ENCODE measurements at places on chromosomes 1 and 21. TPM values are rescaled to one million over a fixed set of nuclear protein-coding genes. Genes with fewer than 3 reads are reported as not detected.

- no peaks in the 10 kb centered on the region for H3K27me3 ChIP-seq
- DNase-seq = peak; percentile 37
- no peak overlapping the region for H3K4me3 ChIP-seq
- H3K36me3 ChIP-seq = no peaks in the 10 kb centered on the region
Measured at GRCh38 chr1:245361065-245361464, 206.3 kb downstream of the KIF26B start.

DNA sequence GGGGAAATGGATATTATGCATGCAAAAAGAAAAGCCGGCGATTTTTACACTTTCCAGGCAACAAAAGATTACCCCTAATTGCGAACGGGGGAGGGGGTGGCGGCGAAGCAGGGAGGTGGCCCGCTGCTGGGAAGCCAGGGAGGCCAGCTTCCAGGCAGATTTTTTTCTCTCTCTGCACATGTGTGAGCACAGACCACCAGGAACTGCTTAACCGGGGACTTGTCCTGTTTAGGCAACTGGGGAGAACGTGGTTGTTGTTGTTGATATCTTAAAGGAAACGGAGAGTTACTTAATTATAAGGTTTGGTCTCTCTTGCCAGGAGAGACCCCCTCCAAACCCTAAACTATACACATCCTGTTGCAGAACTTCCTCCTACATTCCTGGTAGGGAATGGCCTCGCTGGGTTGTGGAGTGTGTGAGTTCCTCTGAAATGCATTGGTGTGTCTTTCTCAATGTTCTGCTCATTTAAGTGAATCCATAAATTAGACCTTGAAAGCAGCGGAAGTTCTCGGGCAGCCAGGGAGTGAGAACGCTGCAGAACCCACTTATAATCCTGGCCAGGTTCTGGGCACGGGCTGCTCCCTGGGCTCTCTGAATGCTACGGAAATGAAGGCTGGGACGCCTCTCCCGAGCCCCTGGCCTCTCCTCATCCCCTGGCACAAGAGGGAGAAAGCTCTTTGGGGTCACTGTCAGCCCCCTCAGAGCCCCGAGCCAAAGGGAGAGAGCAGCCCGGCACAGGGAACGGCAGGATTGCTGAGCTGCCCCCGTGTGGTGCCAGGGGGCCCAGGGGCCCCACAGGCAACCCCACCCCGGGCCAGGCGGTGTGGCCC is 250.0 kb downstream of the FOXD2 start:
- H3K4me1 ChIP-seq = peaks cover 71% of the 10 kb centered on the region
- H3K36me3 ChIP-seq = no peaks in the 10 kb centered on the region
- H3K4me3 ChIP-seq = no peak overlapping the region
- H3K27ac ChIP-seq = no peak overlapping the region

DNA sequence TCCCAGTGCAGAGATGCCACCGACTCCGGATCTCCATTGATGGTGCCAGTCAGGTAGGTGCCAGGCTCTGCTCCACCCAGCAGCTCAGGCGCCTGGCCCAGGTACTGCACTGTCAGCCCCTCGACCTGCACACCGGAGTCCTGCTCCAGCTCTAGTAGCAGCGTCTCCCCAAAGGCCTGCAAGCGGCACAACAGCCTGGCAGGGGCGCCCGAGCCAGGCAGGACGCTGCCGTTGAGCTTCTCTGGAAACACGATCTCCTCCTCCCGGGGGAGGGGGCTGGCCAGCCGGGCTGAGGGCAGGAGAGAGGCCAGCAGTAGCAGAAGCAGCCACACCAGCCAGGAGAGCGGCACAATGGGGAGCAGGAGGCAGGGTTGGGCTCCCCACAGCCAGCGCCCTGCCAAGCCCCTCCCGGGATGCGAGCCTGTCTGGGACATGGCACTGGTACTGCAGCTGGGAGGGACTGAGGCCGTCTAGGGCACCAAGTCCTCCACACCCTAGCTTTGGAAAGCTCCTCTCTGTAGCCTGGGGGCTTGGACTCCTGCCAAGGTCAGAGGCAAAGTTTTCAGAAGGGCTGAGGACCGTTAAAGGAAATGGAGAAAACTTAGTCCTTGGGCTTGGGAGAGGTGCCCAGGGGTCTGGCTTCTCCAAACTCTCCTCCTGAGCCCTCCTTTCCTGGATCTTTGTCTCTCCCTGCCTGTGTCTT is 509 bp downstream of the ADAMTS4 start:
- H3K4me3 ChIP-seq = peak overlapping the region; percentile 40
- DNase-seq = peak; percentile 87
- no peaks in the 10 kb centered on the region for H3K36me3 ChIP-seq
- H3K27ac ChIP-seq = no peak overlapping the region
- no peaks in the 10 kb centered on the region for H3K27me3 ChIP-seq

DNA sequence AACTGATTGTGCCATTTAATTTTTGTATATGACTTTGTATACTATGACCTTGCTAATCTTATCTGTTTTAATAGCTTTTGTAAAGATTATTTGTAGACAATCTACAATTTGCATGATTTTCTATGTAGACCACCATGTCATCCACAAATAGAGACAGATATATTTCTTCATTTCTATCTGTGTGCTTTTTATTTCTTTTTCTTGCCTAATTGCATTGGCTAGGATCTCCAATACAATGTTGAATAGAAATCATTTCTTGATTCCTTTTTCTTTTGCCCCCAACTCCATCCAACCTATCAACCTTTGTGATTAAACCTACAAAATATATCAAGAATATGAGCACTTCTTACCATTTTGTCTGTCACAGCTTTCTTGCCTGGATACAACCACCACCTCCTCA is 232.6 kb upstream of the POU3F1 start:
- no peak for DNase-seq
- no peak overlapping the region for H3K27ac ChIP-seq
- H3K4me1 ChIP-seq = peaks cover 11% of the 10 kb centered on the region
- no peak overlapping the region for H3K4me3 ChIP-seq
- peaks cover 4% of the 10 kb centered on the region for H3K36me3 ChIP-seq
- H3K27me3 ChIP-seq = no peaks in the 10 kb centered on the region

- no peak overlapping the region for H3K27ac ChIP-seq
- DNase-seq = peak; percentile 63
- H3K27me3 ChIP-seq = peaks cover 80% of the 10 kb centered on the region
- H3K36me3 ChIP-seq = no peaks in the 10 kb centered on the region
- H3K4me1 ChIP-seq = peaks cover 10% of the 10 kb centered on the region
Measured at GRCh38 chr1:231091831-231092301, 51.8 kb upstream of the FAM89A start.

GRCh38 chr21:36104317-36105300 is 30.3 kb upstream of the CBR3 start:
- H3K4me1 ChIP-seq = peaks cover 5% of the 10 kb centered on the region
- H3K36me3 ChIP-seq = no peaks in the 10 kb centered on the region
- peak; percentile 80 for DNase-seq
- no peak overlapping the region for H3K27ac ChIP-seq
- H3K27me3 ChIP-seq = no peaks in the 10 kb centered on the region
- H3K4me3 ChIP-seq = no peak overlapping the region

DNA sequence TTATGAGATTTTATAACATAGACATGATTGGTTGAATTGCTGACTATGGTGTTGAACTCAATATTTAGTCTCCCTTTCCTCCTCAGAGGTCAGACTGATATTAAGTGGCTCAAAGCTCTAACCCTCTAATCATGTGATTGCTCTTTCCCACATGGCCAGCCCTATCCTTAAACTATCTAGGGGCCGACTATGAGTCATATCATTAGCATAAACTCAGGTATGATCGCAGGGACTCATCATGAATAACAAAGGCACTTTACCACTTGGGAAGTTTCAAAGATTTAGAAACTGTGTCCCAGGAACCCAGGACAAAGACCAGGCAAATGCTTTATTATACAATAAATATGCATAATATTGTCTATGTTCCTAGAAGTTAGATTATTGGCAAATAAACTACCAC is 894.6 kb upstream of the NEGR1 start:
- H3K27ac ChIP-seq = no peak overlapping the region
- no peaks in the 10 kb centered on the region for H3K27me3 ChIP-seq
- H3K4me3 ChIP-seq = no peak overlapping the region
- H3K36me3 ChIP-seq = no peaks in the 10 kb centered on the region
- H3K4me1 ChIP-seq = no peaks in the 10 kb centered on the region
- no peak for DNase-seq

DNA sequence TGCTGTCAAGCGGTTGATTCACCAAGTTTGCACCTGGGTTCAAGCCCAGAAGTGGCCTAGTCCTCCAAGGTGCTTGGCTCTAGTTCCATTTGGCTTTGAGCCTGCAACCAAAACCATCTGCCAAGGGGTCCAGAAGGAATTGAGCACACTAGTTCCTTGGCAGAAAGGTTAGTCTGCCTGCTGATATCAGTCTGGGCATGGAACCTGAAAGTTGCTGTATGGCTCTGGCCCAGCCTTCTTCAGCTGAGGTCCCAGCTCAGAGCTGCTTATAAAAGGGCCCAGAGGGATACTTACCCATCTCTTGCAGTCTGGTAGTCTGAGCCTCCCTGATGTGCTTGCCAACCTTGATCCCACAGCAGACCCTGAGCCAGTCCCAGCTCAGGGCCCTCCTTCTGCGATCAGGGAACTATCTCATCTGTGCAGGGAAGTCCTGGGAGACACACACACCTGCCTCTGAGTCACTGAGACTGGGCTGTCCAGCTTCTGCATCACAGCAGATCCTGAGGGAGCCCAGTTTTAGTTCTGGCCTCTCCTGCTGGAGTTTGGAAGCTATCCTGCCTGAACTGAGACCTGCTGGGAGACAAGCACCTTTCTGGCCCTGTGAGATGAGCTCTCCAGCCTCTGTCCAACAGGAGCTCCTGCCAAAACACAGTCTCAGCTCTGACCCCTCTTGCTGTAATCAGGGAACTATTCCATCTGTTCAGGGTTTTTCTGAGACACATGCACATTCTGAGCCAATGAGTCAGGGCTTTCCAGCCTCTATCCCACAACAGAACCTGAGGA is 75.8 kb downstream of the CTH start:
- no peaks in the 10 kb centered on the region for H3K36me3 ChIP-seq
- H3K4me1 ChIP-seq = no peaks in the 10 kb centered on the region
- H3K4me3 ChIP-seq = no peak overlapping the region
- DNase-seq = no peak

DNA sequence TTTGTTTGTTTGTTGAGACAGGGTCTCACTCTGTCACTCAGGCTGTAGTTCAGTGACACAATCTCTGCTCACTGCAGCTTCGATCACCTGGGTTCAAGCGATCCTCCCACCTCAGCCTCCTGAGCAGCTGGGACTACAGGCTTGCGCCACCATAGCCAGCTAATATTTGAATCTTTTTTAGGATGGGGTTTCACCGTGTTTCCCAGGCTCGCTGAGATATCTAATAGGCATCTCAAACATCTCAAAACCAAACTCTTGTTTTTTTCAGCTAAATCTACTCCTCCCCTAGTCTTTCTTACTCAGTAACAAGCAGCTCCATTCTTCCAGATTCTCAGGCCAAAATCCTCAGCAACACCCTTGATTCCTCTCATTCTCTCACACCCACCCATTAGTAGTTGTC is 22.0 kb upstream of the SRRM1 start:
- H3K36me3 ChIP-seq = no peaks in the 10 kb centered on the region
- no peaks in the 10 kb centered on the region for H3K27me3 ChIP-seq
- DNase-seq = no peak
- peaks cover 9% of the 10 kb centered on the region for H3K4me1 ChIP-seq
- H3K4me3 ChIP-seq = no peak overlapping the region
- H3K27ac ChIP-seq = no peak overlapping the region

GRCh38 chr1:202268032-202268431 is 73.7 kb downstream of the UBE2T start:
- H3K36me3 ChIP-seq = no peaks in the 10 kb centered on the region
- H3K4me3 ChIP-seq = no peak overlapping the region
- no peak for DNase-seq

DNA sequence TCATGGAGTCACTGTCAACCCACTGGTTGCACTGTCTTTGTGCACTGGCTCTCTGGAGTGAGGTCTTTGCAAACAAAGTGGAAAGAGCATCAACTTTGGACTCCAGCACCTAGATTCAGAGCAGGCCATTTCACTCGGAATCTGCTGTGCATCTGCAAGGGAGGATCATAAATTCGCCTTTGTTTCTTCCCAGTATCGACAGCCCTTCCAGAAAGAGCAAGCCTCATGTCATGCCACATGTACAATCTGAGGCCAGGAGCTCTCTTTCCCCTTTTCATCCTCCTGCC is 853 bp upstream of the PCSK9 start:
- no peak overlapping the region for H3K27ac ChIP-seq
- peaks cover 52% of the 10 kb centered on the region for H3K27me3 ChIP-seq
- no peak overlapping the region for H3K4me3 ChIP-seq
- no peak for DNase-seq
- peaks cover 10% of the 10 kb centered on the region for H3K4me1 ChIP-seq

GRCh38 chr1:7268983-7269382 is 483.7 kb downstream of the CAMTA1 start:
- no peaks in the 10 kb centered on the region for H3K27me3 ChIP-seq
- H3K4me1 ChIP-seq = peaks cover 7% of the 10 kb centered on the region
- no peak for DNase-seq
- no peak overlapping the region for H3K4me3 ChIP-seq

DNA sequence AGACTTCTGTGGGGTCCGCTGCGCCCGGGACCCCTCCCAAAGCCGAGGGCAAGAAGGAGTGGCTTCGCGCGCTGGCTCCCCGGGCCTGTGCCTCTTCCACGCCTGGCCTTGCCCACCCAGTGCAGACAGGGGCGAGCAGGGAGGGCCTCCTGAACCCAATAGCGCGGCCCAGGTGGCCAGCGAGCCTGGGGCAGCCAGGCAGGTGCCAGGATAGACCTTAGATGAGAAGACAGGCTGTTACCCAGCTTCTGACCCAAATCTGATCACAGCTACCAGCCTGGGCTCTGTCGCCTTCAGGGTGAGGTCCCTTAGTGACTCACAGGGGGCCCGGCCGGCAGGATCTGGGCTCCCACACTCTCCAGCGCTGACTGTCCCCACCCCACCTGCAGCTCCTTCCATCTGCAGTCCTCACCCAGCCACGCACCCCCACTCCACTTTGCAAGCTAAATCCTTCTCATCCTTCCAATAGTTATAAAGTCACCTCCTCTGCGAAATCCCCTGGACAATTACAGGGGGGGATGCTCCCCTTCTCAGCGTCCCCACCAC is 9.6 kb downstream of the CLEC20A start:
- no peaks in the 10 kb centered on the region for H3K36me3 ChIP-seq
- H3K27me3 ChIP-seq = no peaks in the 10 kb centered on the region
- peaks cover 5% of the 10 kb centered on the region for H3K4me1 ChIP-seq
- no peak overlapping the region for H3K27ac ChIP-seq
- DNase-seq = no peak

- H3K4me3 ChIP-seq = no peak overlapping the region
- peaks cover 5% of the 10 kb centered on the region for H3K4me1 ChIP-seq
Measured at GRCh38 chr21:34991366-34991957, 57.6 kb downstream of the RUNX1 start.

GRCh38 chr1:58922302-58923089 is 138.6 kb upstream of the JUN start:
- no peaks in the 10 kb centered on the region for H3K27me3 ChIP-seq
- no peaks in the 10 kb centered on the region for H3K36me3 ChIP-seq
- H3K27ac ChIP-seq = no peak overlapping the region
- no peak for DNase-seq
- H3K4me1 ChIP-seq = peaks cover 6% of the 10 kb centered on the region

Gene DHX9
- 257 TPM for total RNA-seq

Gene ASCL5
- not detected for total RNA-seq

Gene ZC3H12A
- total RNA-seq = 3.5 TPM

Gene AVPR1B
- total RNA-seq = not detected

Gene S100A2
- total RNA-seq = not detected

Gene ZC3H11A
- 142 TPM for total RNA-seq

Gene ZBTB8A
- 15.9 TPM for total RNA-seq

Gene TTLL10
- 0.22 TPM for total RNA-seq

Gene UBXN10
- 0.43 TPM for total RNA-seq

Data from neural progenitor cell (in vitro differentiated cells).